ENCODE measurements at places on chromosomes 13 and 19. TPM values are rescaled to one million over a fixed set of nuclear protein-coding genes. Genes with fewer than 3 reads are reported as not detected.

FCAR gene
- total RNA-seq, result not detected

ZC3H13 gene
- total RNA-seq, result 17.3 TPM

RCBTB2 gene
- total RNA-seq, result 6.4 TPM

ZNF726 gene
- 1.9 TPM for total RNA-seq

GNA15 gene
- not detected for total RNA-seq

CLEC4G gene
- total RNA-seq, result 0.55 TPM

KIR2DL4 gene
- not detected for total RNA-seq
